Central memory CD8-positive, alpha-beta T cell (primary cell): ENCODE measurements at places on chromosomes 11 and 22.
A peak's percentile ranks its signal among the peaks of the same experiment; 100 is the strongest.

DNA sequence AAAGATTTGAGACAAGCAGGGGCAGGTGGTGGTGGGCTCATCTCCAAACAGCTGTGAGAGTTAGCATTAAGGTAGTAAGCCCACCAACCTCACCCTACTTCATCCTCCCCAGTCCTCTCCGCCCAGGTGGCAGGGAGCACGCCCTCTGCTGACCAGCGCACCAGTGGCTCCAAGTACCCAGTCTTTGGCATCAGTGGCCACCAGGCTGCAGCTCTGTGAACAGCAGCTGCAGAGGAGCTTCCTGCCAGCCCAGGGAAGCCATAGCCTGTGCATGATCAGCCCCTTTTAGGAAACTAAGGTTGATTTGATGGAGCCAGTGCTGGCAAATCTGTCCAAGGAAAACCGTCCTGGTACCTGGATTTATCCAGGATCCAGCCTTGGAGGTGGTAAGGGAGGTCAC is 21.7 kb downstream of the CAVIN3 start:
- H3K27me3 ChIP-seq, result peaks cover 39% of the 10 kb centered on the region
- H3K4me1 ChIP-seq, result no peaks in the 10 kb centered on the region
- no peaks in the 10 kb centered on the region for H3K36me3 ChIP-seq
- DNase-seq, result no peak

DNA sequence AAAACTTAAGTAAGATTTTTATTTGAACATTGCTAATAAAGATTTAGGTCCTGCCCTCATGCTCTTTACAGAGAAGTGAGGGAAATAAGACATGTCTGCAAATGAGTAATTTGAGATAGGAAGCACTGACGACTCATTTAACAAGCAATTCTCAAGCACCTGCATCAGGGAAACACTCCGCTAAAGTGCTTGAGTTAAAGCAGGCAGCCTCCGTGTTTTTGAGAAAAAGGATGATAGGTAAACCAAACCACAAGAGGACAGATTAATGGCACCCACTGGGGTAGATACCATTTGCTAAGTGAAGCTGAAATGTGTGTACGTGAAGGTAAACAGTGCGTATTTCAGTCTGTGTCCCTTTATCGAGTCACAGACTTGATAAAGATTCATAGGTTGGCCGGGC is 184.6 kb upstream of the CARD18 start:
- DNase-seq, result no peak
- H3K4me3 ChIP-seq, result no peak overlapping the region
- H3K27me3 ChIP-seq, result peaks cover 8% of the 10 kb centered on the region
- no peak overlapping the region for H3K27ac ChIP-seq

DNA sequence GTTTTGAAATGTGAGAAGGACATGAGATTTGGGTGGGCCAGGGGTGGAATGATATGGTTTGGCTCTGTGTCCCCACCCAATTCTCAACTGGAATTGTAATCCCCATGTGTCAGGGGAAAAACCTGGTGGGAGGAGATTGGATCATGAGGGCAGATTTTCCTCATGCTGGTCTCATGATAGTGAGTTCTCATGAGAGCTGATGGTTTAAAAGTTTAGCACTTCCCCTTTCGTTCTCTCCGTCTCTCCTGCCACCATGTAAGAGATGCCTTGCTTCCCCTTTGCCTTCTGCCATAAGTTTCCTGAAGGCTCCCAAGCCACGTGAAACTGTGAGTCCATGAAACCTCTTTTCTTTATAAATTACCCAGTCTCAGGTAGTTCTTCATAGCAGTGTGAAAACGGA is 113.5 kb downstream of the FCHSD2 start:
- no peak for DNase-seq
- peaks cover 43% of the 10 kb centered on the region for H3K4me1 ChIP-seq
- no peak overlapping the region for H3K27ac ChIP-seq
- no peak overlapping the region for H3K4me3 ChIP-seq
- peaks cover 11% of the 10 kb centered on the region for H3K36me3 ChIP-seq

DNA sequence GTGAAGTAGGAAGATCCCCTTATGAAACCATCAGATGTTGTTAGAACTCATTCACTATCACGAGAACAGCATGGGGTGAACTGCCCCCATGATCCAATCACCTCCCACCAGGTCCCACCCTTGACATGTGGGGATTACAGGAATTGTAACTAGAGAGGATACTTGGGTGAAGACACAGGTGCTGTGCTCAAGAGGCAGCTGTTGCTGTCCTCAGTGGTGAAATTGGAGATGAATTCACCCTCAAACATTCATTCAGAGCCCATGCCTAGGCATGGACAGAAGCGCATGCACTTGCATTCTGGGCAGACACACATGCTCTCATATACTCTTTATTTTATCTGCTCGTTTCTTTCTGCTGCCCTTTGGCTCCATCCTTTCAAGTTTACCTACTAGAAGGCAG is 385.0 kb downstream of the INSC start:
- DNase-seq, result no peak
- H3K27me3 ChIP-seq, result no peaks in the 10 kb centered on the region
- H3K27ac ChIP-seq, result no peak overlapping the region
- peaks cover 2% of the 10 kb centered on the region for H3K36me3 ChIP-seq
- H3K4me3 ChIP-seq, result no peak overlapping the region

DNA sequence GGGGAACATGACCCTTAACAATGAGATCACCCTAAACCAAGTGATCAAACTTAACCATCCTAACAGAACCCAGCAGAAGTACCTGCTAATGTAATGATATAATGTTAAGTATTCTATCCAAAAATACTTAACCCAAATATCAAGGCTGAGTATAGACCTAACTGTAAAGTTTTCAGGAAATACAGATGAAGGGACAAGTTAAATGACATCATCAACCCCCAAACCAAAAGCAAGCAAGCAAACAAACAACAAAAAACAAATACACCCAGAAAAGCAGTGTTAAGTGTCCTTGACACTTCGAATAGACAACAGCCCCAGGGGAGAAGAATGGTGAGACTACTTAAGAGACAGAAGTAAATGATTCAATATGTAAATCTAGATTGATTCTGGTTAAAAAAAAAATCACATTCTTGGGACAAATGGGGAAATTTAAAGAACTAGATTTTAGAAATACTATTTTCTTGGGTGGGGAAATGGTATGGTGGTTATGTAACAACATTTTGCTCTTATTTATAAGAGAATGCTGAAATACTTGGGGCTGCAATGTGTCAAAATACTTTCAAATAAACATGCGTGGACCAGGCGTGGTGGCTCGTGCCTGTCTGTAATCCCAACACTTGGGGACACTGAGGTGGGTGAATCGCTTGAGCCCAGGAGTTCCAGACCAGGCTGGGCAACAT is 2.5 kb downstream of the CSTF3 start:
- H3K36me3 ChIP-seq, result peaks cover 20% of the 10 kb centered on the region
- DNase-seq, result no peak
- H3K27me3 ChIP-seq, result no peaks in the 10 kb centered on the region
- H3K4me1 ChIP-seq, result peaks cover 60% of the 10 kb centered on the region
- H3K4me3 ChIP-seq, result peak overlapping the region; percentile 99
- peak overlapping the region; percentile 68 for H3K27ac ChIP-seq

- DNase-seq, result no peak
- no peaks in the 10 kb centered on the region for H3K4me1 ChIP-seq
- no peak overlapping the region for H3K27ac ChIP-seq
- H3K4me3 ChIP-seq, result no peak overlapping the region
- H3K36me3 ChIP-seq, result no peaks in the 10 kb centered on the region
- H3K27me3 ChIP-seq, result no peaks in the 10 kb centered on the region
Observed at GRCh38 chr11:18650859-18651557, 16.9 kb upstream of the SPTY2D1 start.

GRCh38 chr11:95255251-95256145 is 24.5 kb upstream of the SESN3 start:
- H3K27ac ChIP-seq, result no peak overlapping the region
- no peaks in the 10 kb centered on the region for H3K36me3 ChIP-seq
- H3K4me1 ChIP-seq, result peaks cover 22% of the 10 kb centered on the region
- no peak for DNase-seq

DNA sequence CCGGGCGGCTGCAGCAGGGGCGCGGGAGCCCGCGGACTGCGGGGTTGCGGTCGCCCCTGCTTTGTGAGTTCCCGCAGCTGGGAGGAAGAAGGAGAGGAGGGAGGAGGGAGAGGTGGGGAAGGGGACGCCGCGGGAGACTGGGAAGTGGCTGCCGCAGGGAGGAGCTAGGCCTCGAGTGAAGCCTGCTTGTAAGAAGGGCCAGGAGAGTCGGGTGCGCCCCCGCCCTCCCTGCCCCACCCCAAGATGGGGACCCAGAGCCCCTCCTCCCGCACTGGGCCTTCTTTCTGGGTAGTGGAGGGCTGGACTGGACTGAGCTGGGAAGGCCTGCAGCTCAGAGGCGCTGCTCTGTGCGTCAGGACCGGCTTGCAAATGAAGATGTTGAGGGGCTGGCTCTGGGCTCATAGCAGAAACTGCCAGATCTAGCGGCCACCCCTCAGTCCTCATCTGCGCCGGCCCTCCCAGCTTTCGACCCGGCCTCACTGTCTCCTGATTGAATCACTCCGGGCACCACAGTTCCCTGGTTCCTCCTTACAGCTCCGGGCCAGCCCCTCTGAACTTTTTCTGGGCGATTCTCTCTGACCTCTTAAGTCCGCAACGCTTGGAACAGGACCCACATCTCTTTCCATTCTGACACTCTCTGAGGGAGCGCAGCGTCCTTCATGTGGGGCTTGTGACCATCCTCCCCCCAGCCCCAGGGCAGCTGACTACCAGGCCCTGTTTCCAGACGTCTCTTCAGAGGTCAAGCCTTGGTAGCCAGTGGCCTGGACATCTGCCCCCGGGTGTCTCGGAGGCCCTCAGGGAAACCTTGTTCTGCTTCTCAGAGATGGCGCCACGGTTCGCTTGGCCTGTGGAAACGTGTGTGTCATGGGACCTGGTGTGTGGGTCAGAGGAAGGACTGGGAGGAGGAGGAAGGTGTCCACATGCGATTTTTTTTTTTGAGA is 21.9 kb downstream of the SERPINH1 start:
- H3K36me3 ChIP-seq, result no peaks in the 10 kb centered on the region
- peaks cover 17% of the 10 kb centered on the region for H3K4me1 ChIP-seq
- peak overlapping the region; percentile 76 for H3K27ac ChIP-seq
- H3K4me3 ChIP-seq, result peak overlapping the region; percentile 84

DNA sequence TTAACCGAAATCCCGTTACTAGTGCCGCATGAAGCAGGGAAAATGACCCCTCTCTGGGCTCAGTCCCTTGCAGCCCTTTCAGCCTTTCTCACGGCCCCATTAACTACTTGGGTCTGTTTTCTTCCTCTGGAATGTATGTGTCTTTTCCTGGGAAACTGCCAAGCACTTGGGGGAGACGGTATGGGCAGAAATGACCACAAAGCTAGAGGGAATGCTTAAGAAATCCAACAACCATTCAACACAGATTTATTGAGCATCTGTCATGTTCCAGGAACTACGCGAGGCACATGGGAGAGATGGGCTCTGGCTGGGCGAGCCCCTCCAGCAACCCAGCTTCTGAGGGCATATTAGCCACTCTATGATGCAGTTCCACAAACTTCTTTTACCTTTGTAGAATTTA is 462.6 kb downstream of the BUD13 start:
- DNase-seq, result no peak
- peaks cover 62% of the 10 kb centered on the region for H3K27me3 ChIP-seq
- no peaks in the 10 kb centered on the region for H3K36me3 ChIP-seq
- H3K27ac ChIP-seq, result no peak overlapping the region

- H3K27ac ChIP-seq, result no peak overlapping the region
- H3K4me3 ChIP-seq, result no peak overlapping the region
- no peaks in the 10 kb centered on the region for H3K4me1 ChIP-seq
- no peaks in the 10 kb centered on the region for H3K36me3 ChIP-seq
Observed at GRCh38 chr11:69804769-69805508, 14.3 kb downstream of the FGF3 start.

- peaks cover 14% of the 10 kb centered on the region for H3K36me3 ChIP-seq
- H3K4me1 ChIP-seq, result peaks cover 79% of the 10 kb centered on the region
- H3K27ac ChIP-seq, result no peak overlapping the region
- H3K4me3 ChIP-seq, result no peak overlapping the region
- H3K27me3 ChIP-seq, result no peaks in the 10 kb centered on the region
- no peak for DNase-seq
Observed at GRCh38 chr22:38308791-38309498, 8.3 kb downstream of the CSNK1E start.

DNA sequence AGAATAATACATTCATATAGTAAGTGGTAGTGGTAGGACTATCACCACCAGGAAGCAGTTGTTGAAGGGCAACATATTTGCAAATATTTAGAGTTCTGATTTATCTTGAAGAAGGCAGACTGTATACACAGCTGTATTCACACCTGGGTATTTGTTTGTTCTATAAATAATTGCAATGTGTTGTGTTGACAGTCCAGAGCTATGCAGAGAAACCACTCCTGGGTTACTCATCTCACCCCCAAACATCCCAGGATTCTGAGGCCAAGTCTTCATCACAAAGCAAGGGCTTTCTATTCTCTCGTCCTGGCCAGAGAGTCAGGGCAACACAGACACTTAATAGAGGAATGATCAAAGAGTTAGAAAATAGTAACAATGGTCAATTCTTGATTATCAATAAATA is 102.1 kb upstream of the FAT3 start:
- no peak for DNase-seq
- no peaks in the 10 kb centered on the region for H3K27me3 ChIP-seq
- H3K36me3 ChIP-seq, result no peaks in the 10 kb centered on the region
- no peaks in the 10 kb centered on the region for H3K4me1 ChIP-seq
- H3K27ac ChIP-seq, result no peak overlapping the region

GRCh38 chr11:67157691-67158090 is 38.6 kb downstream of the KDM2A start:
- H3K4me3 ChIP-seq, result no peak overlapping the region
- no peaks in the 10 kb centered on the region for H3K27me3 ChIP-seq
- H3K27ac ChIP-seq, result no peak overlapping the region
- no peak for DNase-seq
- peaks cover 23% of the 10 kb centered on the region for H3K36me3 ChIP-seq
- H3K4me1 ChIP-seq, result peaks cover 43% of the 10 kb centered on the region

DNA sequence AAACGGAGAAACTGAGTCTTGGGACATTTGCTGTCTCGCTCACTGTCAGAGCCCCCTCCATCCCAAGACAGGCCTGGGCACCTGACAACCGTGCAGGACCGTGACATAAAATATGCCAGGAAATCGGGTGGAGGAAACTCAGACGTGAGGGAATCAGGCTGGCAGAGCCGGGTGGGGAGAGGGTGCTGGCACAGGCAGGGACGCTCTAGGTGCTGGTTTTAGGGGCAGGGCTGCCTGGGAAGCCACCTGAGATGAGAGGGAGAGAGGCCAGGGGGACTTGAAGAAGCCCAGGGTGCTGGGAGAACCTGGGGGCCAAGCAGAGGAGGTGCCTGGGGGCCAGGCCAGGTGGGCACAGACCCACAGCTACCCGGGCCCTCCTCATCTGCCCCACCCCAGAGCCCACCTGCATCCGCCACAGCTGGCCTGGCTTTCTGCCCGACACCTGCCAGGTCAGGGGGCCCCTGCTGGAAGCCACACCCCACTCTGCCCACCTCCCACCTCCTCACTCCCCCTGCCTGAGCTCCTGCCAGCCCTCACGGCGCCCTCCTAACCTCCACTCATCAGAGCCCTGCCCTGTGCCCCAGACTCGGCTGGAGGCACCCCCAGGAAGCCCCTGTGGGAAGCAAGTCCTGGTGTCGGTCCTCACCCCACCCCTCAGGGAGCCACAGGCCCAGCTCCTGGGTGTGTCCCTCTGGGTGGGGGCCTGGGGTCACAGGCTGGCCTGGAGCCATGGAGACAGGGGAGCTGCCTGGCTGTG is 27.3 kb upstream of the MUC5AC start:
- H3K27ac ChIP-seq, result no peak overlapping the region
- DNase-seq, result no peak
- no peak overlapping the region for H3K4me3 ChIP-seq
- peaks cover 38% of the 10 kb centered on the region for H3K27me3 ChIP-seq
- H3K36me3 ChIP-seq, result no peaks in the 10 kb centered on the region

GRCh38 chr22:20867179-20868024 is 8.6 kb downstream of the SNAP29 start:
- DNase-seq, result no peak
- no peaks in the 10 kb centered on the region for H3K27me3 ChIP-seq
- H3K4me3 ChIP-seq, result no peak overlapping the region
- no peak overlapping the region for H3K27ac ChIP-seq
- peaks cover 37% of the 10 kb centered on the region for H3K4me1 ChIP-seq
